ENCODE measurements at places on chromosomes 5 and 9. TPM values are rescaled to one million over a fixed set of nuclear protein-coding genes. Genes with fewer than 3 reads are reported as not detected.

TMEM174 gene
- total RNA-seq, result not detected

- no peaks in the 10 kb centered on the region for H3K4me1 ChIP-seq
- no peak for DNase-seq
- H3K27ac ChIP-seq, result no peak overlapping the region
- no peaks in the 10 kb centered on the region for H3K36me3 ChIP-seq
- H3K4me3 ChIP-seq, result no peak overlapping the region
- no peaks in the 10 kb centered on the region for H3K27me3 ChIP-seq
Measured at GRCh38 chr5:4387290-4387689, 752.8 kb upstream of the ADAMTS16 start.

DNA sequence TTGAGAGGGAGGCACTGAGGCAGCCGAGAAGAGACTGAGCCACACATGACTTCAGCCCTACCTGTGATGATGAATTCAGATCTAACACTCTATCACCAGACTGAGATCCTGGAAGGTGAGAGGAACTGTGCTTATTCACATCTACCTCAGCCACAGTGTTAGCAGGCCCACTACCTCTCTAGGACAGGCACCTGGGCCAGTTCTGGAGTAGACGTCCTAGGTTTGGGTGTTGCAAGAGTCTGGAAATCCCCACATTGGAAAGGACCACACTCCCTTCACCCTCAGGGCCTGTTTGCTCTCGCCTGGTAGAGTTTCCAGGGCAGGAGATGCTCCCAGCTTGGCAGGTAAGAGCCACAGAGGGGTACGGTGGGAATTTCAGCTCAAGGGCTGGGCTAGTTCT, 113.8 kb upstream of the CCL21 start:
- no peaks in the 10 kb centered on the region for H3K36me3 ChIP-seq
- no peak overlapping the region for H3K27ac ChIP-seq
- no peaks in the 10 kb centered on the region for H3K4me1 ChIP-seq
- H3K27me3 ChIP-seq, result peaks cover 2% of the 10 kb centered on the region

GRCh38 chr5:85614489-85614888, 1003.3 kb upstream of the COX7C start:
- no peaks in the 10 kb centered on the region for H3K4me1 ChIP-seq
- no peak overlapping the region for H3K4me3 ChIP-seq
- no peaks in the 10 kb centered on the region for H3K36me3 ChIP-seq
- H3K27me3 ChIP-seq, result no peaks in the 10 kb centered on the region
- no peak overlapping the region for H3K27ac ChIP-seq

PCDHGA1 gene
- total RNA-seq, result 0.31 TPM

DNA sequence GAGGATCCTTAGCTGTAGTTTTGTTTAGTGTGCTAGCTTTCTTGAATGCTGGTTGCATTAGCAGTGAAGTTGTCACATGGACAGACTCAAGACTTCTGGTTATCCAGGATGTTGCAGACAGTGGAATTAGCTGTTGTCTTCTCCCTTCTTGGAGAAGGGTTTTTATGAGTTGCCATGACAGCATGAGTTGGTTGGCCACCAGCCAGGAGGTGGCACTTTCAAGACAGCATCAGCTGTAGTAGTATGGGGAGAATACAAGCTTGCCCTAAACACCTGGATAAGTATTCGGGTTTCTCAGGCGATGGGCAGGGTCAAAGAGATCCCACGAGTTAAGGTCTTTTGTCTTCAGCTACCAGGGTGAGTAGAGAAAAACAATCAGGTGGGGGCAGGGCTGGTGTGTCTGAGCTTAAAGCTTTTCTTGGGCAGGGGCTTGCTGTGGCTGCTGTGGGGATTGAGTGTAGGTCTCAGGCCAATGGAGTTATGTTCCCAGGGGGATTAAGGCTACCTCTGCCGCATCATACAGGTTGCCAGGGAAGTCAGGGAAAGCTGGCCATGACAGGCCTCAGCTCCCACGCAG, 7.7 kb upstream of the C5orf47 start:
- no peak overlapping the region for H3K27ac ChIP-seq
- no peak overlapping the region for H3K4me3 ChIP-seq
- peaks cover 29% of the 10 kb centered on the region for H3K27me3 ChIP-seq
- DNase-seq, result no peak
- no peaks in the 10 kb centered on the region for H3K4me1 ChIP-seq
- no peaks in the 10 kb centered on the region for H3K36me3 ChIP-seq

DNA sequence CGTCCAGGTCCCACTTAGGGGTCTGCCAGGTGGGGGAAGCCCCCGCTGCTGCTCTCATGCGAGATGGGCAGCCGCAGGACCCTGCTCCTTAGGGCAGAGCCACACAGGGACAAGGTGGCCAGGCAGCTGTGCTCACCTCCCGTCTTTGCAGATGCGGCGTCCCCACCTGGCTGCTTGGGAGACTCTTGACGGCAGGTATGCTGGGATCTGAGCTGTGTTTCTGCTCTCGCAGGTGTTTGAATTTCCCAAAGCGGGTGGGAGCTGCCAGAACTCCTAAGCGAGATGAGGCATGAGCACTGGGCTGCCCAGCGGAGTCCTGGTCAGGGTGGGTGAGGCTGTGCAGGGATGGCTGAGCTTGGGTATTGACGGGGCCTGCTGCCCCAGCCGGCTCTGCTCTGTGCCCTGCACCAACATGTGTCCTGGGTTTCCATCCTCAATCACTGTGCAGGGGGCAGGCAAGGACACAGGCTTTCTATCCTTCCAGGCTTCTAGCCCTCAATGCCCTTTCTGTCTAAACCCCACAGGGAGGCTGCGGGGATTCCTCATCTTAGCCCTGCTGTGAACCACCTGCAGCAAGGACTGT, 151.4 kb downstream of the ICE1 start:
- H3K27ac ChIP-seq, result no peak overlapping the region
- no peak for DNase-seq
- peaks cover 9% of the 10 kb centered on the region for H3K27me3 ChIP-seq
- H3K4me3 ChIP-seq, result no peak overlapping the region
- H3K36me3 ChIP-seq, result no peaks in the 10 kb centered on the region

PCDHA4 gene
- not detected for total RNA-seq
